ENCODE measurements at places on chromosomes 12 and 14.
A peak's percentile ranks its signal among the peaks of the same experiment; 100 is the strongest.

- no peak for DNase-seq
These were observed 2.2 kb upstream of the PTGDR start for GRCh38 chr14:52265253-52265652.

GRCh38 chr12:14284184-14284722 is 81.2 kb upstream of the ATF7IP start:
- no peak for DNase-seq

- DNase-seq = no peak
These were observed 65.7 kb downstream of the TMEM30B start for GRCh38 chr14:61215222-61216020.

DNA sequence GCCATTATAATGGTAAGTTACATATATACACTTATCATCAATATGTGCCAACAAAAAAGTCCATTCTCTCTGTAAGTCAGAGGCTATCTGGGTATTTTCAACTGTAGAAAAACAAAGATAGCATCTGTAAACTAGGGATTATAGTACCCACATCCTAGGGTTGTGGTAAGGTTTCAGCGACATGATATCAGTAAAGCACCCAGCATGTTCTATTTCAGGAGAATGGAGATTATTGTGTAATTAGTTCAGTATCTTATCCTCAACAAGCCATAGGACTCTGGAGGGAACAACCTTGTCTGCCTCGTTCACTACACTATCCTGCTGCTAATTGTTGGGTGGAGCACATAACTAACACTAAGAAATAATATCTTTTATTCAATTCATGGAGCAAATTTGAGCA is 19.7 kb upstream of the CKAP4 start:
- no peak for DNase-seq

- DNase-seq = no peak
These were observed 76.5 kb downstream of the SNAPC1 start for GRCh38 chr14:61838661-61839245.

- DNase-seq = no peak
These were observed at the start of gene FITM1 for GRCh38 chr14:24130380-24130716. Gene FITM1, plus strand, starts transcription at chr14:24130659. Its CDS starts 905 bp downstream, at chr14:24131564.

DNA sequence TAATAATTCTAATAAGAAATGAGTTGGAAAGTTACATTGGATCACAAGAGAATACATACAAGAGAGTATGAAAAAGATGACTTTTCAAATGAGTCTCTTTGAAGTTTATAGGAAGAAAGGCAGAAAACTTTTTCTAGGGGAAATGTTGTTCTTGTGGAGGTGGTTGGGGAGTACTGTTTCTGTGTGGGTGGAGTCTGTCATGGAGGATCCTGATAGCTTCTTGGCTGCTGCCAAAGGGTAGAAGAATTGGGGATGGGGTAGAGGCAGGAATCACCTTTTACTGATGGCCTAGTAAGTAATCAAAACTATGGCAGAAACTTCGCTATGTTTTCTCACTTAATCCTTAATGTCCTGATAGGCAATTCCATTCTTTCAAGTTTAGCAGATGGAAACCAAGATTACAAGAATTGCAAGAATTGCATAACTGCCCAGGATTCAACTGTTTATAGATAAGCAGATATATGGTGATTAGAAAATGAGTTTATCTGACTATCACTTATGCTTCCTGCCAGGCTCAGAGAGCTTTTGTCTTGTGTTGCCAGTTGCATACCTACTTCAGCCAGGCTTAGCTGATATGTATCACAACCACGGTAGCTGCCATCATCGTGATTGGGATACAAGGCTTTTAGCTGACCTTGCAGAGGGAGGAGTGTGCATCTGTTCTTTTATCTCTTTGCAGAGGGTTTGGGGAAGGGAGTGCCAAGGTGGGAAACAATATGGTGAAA is 463.9 kb downstream of the TMTC2 start:
- DNase-seq = no peak

DNA sequence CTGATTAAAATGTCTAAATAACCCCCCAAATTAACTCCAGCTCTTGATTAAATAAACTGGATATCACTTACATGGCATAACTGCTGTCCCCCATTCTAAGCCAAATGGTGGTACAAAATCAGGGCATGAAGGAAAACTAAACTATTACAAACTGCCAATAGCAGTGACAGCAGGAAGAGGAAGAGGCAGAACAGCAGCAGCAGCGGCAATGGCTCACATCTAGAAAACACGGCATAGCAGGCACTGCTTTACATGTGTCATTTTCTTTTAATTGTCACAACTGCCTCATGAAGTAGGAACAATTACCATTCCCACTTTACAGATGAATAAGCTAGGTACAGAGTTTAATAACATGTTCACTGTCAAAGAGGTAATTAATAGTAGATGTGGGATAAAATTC is 92.0 kb downstream of the EPS8 start:
- no peak for DNase-seq

- DNase-seq = no peak
These were observed 41.5 kb upstream of the GNG2 start for GRCh38 chr14:51818748-51819380.

GRCh38 chr12:57389033-57389432 is 41.8 kb downstream of the R3HDM2 start:
- no peak for DNase-seq

DNA sequence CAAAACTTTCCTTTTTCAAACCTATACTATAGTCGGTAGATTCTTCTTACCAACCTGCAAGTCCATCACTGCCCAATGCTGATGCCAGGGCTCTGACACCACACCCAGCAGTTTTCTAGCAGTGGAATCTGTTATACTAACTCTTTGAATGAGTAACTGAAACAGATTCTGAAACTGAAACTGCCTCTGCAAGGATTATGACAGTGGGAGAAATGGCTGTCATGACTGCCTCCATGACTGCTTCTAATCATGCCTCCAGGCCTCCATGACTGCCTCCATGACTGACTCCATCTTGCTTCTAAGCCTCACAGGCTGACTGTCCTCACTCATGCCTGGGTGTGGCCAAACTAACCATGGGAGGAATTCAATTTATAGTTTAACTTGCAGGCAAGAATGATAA is 29.4 kb upstream of the OXA1L start:
- DNase-seq = no peak

DNA sequence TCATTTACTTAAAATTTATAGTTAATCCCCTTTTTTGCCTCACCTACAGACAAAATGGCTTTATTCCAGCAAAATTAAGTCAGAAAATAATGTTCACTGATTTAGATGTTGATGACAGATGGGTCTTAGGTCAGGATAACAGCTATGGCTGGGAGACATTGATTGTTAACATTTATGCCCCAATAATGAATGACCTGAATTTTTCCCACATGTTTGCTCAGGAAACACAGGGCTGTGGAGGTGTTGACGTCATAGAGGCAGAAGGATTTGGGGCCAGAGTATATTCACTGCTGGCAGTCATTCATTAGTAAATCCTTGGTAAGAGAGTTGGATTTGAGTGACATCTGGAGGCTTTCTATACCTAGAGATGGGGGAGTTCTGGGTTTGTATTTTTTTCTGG is 121.3 kb downstream of the PDE3A start:
- DNase-seq = no peak

- DNase-seq = peak; percentile 79
These were observed 100.9 kb downstream of the NCOR2 start for GRCh38 chr12:124466216-124467128.

- DNase-seq = no peak
These were observed 44.7 kb downstream of the KCTD10 start for GRCh38 chr12:109432431-109432830.

DNA sequence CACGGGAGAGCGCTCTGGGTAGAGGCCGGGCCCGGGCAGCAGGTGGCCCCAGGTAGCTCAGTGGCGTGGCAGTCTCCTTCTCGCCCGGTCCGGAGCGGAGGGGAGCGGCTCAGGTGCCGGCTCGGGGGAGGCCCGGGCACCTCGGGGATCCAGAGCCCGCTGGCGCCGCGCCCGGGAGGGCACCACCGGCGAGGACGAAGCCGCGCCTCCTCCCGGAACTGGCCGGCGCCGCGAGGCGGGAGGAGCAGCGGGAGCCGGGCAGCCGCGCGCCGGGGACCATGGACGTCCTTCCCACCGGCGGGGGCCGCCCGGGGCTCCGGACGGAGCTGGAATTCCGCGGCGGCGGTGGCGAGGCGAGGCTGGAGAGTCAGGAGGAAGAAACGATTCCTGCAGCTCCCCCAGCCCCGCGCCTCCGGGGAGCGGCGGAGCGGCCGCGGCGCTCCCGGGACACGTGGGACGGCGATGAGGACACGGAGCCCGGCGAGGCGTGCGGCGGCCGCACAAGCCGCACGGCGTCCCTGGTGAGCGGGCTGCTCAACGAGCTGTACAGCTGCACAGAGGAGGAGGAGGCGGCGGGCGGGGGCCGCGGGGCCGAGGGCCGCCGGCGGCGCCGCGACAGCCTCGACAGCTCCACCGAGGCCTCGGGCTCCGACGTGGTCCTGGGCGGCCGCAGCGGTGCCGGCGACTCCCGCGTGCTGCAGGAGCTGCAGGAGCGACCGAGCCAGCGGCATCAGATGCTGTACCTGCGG is 21.5 kb upstream of the GNS start:
- peak; percentile 6 for DNase-seq

DNA sequence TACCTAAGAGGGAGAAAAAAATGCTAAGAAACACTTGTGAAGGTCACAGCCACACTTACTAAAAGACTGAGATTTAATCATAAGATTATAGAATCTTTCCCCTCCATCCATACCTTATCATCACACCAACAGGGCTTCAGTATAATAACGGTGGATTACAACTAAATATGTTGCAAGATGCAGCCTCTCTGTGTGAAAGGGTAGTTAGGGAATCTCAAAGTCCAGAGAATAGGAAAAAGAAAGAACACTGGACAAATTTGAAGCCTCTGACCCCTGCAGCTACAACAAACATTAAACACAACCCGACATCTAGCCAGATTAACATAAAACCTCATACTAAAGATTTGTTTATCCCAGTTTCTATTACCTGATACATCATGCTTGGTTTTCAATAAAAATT is 181.0 kb downstream of the C12orf42 start:
- no peak for DNase-seq

GRCh38 chr12:89059721-89060541 is 292.4 kb downstream of the DUSP6 start:
- DNase-seq = no peak

- DNase-seq = no peak
These were observed 1.8 kb upstream of the SAMD4A start for GRCh38 chr14:54564868-54565784.

DNA sequence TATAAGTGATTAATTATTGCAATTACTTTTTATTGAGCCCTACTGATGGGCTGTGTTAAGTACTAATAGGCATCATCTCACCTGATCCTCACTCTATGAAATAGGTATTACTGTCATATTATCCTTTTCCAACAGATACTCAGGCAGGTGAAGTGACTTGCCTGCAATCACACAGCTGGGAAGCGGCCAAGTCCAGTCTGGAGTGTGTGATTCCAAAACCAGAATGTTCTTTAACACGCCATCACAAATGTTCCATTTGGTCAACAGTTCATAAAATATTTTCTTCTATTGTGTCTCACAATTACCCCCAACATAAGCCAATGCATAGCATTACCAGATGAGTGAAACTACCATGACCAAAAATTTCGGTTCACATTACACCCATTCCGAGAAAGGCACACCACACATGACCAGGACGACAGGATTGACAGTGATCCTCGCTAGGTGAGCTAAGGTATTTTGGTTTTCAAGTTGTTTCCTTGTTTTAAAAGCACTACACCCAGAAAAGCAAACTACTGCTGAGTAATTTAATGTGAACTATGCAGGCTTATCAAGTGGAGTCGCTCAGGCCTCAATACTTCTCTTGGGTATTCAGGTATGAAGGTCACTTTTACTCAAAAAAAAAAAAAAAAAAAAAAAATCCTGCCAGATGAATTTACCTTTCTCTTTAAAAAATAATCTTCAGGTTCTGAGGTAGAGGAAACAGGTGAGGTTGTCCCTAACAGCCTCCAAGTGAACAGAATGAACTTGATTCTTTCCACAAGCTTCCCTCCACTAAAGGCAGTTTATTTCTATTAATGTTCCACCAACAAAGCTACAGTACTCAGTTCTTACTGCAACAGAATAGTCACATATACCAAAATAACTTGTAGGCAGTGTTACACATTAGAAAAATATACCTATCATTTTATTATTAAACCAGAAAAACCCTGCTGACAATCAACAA is 2.4 kb downstream of the VPS37B start:
- no peak for DNase-seq

DNA sequence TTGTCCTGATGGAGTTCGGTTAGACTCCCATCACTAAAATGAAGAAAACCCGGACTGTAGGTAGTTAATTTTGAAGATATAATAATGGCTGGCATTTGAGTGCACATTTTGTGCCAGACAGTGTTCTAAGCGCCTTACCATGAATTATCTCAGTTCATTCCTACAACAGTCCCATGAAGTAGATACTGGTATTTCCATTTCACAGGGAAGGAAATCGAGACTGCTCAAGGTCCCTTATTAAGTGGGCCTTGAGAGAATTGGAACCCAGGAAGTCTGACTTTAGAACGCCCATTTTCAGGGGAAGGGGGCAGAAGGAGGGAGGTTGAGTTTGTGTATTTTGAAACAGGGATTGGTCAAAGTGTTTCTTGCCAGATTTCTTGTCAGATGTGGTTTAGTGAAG is 855 bp downstream of the MNAT1 start:
- no peak for DNase-seq

DNA sequence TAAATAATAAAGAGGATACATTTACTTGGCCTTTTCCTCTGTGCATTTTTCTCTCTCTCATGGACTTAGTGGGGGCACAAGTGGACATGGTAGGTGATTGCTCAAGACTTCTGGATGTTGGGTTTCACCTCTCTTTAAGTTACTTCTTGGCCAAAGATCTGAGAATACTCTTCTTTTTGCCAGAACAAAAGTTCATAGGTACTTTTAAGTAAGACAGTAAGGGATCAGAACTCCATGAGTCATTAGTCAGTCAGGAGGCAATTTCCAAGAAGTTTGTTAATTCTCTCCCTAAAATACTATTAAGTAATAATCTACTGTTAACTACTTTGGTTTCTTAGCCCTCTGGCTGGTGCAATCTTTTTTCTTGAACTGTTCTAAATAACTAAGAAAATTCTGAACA is 84.2 kb downstream of the GRIP1 start:
- no peak for DNase-seq

GRCh38 chr14:91326514-91327249 is 82.2 kb upstream of the GPR68 start:
- no peak for DNase-seq

DNA sequence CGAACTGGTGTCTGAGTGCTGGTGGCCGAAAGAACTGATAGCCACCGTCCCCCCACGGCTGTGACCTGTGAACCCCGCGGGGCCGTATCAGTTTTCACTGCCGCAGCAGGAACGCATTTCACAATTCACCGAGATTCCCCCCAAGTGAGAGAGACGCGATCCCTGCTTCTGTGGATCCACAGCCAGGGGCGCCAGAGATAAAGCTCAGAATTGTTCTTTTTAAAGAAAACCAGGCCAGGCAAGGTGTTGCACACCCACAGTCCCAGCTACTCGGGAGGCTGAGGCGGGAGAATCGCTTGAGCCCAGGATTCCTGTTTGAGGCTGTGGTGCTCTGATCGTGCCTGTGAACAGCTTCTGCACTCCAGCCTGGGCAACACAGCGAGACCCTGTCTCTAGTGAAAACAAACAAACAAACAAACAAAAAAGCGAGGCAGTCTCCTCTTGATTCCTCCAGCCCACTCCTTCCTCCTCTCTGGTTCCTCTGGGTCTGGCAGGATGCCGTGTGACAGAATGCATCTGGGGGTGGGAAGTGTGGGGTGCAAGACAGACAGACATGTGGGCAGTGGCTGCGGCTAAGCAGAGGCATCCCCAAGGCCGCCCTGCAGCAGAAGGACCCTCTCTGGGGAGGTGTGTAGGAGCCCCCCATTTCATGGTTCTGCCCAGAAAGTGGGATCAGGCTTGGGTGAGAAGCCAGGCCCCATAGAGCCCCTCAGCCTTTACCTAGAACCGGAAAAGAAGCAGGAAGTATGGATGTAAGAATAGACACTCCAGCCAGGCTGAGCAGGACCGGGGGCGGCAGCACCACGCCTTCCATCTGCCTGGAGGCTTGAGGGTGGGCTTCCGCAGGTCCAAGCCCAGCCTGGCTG is 39.2 kb upstream of the PPP1R13B start:
- DNase-seq = no peak

Measured in stimulated activated CD4-positive, alpha-beta T cell treated with anti-CD3 and anti-CD28 coated beads, TNF-alpha, amount 100 ng/mL, for 1 hour (primary cell).